ENCODE measurements at places on chromosomes 6 and 20. TPM values are rescaled to one million over a fixed set of nuclear protein-coding genes. Genes with fewer than 3 reads are reported as not detected.

The GPLD1 gene
- total RNA-seq = 0.74 TPM

The GSTA2 gene
- not detected for total RNA-seq

The CCM2L gene
- not detected for total RNA-seq

The SAMD10 gene
- 21.8 TPM for total RNA-seq

The CDSN gene
- total RNA-seq = not detected

The HCRTR2 gene
- total RNA-seq = not detected

The VGLL2 gene
- not detected for total RNA-seq

- peak; percentile 64 for DNase-seq
Observed at GRCh38 chr6:5398530-5398929, 137.2 kb downstream of the FARS2 start.

GRCh38 chr6:11592294-11592906 lies 54.9 kb downstream of the TMEM170B start:
- DNase-seq = no peak

DNA sequence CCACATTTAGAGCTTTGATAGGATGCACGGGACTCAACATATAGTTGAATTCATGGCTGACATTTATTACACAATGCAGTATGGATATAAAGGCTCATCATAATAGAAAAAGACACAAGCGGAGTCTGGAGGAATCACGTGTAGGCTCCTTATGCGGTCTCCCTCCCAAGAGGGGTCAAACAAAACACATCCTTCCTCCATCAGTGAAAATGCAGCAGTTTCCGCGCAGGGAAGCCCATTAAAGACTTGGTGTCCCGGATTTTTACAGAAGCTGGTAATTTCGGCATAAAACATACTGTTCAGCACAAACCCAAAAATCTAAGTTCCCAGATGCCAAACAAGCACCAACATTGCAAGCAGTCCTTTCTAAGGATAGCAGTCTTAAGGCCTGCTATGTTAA lies 1.1 kb downstream of the USP45 start:
- DNase-seq = no peak

DNA sequence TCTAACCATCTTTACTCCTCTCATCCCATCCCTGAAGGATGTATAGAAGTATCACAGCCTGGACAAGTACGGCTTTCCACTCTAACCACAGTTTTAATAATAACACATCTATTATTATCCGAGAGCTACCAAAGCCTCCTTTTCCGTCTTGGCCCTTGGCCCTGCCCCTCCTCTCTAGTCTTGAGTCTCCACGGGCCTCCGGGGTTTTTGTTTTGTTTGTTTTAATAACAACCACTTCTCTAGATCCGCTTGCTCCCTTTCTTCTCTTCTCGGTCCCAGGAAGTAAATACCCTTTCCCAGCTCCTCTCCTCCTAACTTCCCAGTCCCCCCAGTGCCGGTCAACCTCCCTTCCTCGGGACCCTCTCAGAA lies 661 bp downstream of the LCA5 start:
- peak; percentile 4 for DNase-seq

- DNase-seq = no peak
Observed at GRCh38 chr20:58497076-58497641, 18.0 kb downstream of the APCDD1L start.

DNA sequence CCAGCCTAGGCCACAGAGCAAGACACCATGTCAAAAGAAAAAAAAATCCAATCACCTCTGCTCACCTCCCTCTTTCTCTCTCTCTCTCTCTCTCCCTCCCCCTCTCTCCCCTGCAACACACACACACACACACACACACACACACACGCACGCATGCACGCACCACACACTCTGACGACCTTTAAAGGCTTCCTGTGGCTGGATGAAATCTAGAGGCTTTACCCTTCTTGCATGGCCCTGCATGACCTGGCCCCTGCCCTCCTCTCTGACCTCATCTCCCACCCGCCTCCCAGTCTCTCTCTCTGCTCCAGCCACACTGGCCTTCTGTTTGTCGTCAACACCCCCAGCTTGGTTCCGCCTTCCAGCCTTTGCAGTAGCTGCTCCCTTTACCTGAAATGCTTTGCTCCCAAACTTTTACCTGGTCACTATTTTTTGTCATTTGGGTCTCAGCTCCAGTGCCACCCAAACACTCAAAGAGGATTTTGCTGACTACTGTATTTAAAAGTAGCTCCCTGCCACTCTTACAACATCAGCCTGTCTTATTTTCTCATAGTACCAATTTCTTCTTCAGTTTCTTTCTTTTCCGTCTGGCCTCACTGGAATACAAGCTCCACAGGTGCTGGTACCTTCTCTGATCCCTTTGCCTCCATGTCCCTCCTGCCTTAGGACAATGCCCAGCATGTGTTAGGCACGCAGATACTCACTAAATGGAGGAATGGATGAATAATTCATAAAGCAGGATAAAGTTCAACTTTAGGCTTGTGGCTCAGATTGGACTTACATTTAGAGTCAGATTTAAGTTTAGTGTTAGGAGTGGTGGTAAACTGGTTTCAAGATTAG lies 4.3 kb upstream of the LTA start:
- peak; percentile 25 for DNase-seq

- DNase-seq = no peak
Observed at GRCh38 chr20:23664954-23665353, 23.9 kb downstream of the CST4 start.

DNA sequence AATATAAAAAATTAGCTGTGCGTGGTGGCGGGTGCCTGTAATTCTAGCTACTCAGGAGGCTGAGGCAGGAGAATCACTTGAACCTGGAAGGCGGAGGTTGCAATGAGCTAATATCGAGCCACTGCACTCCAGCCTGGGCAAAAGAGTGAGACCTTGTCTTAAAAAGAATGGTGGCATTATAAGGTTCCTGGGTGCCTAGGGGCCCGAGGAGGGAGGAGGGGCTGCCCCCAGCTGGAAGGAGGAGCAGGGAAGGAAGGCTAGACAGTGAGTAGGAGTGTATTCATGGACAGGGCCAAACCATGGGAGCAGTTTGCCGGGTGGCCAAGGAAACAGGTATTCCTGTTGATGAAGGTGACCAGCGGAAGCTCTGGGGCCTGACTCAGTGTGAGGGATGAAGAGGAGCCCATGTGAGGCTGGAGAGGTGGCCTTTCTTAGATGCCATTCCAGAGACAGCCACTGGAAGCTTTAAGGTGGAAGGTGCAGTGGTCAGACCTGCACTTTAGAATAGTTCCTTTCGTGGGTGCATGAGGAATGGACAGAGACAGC lies 24.2 kb downstream of the MANBAL start:
- DNase-seq = no peak

- DNase-seq = no peak
Observed at GRCh38 chr20:3820901-3821727, 767 bp downstream of the AP5S1 start.

DNA sequence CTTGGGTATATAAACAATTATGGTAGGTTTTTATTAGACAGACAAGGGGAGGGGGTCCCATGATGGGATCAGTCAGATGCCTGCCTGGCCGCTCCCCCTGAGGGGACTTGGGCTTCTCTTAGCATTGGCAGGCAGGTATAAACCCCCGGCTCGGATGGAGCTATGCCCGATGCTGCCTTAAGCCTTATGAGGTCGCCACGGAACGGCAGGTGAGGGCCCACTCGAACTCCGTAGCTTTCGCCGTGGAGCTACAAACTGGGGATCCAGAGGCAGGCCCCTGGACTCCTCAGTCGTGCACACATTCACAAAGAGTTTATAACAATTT lies 148.8 kb downstream of the TRIM27 start:
- DNase-seq = no peak

DNA sequence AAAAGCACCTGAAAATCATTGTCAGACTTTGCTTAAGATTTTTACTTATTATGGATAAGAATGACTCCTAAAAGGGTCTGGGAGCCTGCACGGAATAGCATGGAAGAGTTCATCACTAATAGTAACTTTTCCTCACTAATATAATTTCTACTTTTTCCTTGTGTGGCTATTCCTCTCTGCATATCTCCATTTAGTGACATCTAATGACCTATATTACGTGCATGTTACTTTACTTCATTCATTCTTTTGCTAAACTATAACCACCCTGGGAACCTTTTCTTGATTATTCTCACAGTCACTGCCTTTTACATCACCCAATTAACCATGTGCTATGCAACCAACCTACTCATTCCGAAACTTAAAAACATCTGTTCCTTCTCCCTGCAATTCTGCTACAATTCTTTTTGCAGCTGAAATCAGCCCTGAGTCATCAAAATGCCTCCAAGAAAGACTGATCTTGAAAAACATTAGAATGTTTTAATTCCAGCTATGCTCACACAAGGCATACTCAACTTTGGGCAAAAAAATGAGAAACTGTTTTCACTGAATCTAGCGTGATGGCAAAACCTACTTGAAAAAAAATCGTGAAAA lies 313.3 kb downstream of the RNGTT start:
- DNase-seq = no peak

- no peak for DNase-seq
Observed at GRCh38 chr6:20205722-20206161, 6.5 kb downstream of the MBOAT1 start.

GRCh38 chr6:169064194-169064593 lies 189.5 kb downstream of the THBS2 start:
- DNase-seq = no peak

All from activated naive CD4-positive, alpha-beta T cell treated with anti-CD3 and anti-CD28 coated beads for 36 hours (primary cell).